ENCODE measurements at places on chromosomes 13 and 19.

DNA sequence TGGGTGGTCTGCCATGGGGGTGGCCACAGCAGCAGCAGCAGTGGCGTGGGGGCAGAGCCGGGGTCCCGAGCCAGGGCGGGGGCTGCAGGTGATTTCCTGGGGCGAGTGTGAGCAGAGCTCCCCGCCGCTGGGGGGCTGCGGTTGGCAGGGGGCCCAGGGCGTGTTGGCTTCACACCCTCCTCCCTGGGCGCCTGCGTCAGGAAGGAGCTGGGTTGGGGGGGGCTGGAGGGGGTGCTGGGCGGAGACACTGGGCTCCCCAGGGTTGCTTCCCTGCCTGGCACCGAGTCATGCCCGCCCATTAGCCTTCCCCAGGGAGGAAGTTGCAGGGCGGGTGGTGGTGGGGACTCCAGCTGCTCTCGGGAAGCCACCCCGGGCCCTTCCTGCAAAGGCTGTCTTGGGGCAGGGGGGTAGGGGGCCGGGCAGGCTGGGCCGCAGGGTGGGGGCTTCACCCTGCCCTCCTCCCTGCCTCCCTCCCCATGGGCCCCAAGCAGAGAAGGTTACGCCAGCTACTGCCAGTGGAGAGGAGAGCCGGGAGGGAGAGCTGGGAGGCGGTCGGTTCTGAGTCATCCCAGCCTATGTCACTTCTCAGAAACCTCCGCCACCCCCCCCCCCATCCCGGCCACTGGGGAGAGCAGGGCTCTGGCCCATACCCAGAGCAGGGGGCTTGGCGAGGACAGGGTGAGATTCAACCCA, 4.6 kb downstream of the MIDN start:
- DNase-seq, result peak; percentile 88

DNA sequence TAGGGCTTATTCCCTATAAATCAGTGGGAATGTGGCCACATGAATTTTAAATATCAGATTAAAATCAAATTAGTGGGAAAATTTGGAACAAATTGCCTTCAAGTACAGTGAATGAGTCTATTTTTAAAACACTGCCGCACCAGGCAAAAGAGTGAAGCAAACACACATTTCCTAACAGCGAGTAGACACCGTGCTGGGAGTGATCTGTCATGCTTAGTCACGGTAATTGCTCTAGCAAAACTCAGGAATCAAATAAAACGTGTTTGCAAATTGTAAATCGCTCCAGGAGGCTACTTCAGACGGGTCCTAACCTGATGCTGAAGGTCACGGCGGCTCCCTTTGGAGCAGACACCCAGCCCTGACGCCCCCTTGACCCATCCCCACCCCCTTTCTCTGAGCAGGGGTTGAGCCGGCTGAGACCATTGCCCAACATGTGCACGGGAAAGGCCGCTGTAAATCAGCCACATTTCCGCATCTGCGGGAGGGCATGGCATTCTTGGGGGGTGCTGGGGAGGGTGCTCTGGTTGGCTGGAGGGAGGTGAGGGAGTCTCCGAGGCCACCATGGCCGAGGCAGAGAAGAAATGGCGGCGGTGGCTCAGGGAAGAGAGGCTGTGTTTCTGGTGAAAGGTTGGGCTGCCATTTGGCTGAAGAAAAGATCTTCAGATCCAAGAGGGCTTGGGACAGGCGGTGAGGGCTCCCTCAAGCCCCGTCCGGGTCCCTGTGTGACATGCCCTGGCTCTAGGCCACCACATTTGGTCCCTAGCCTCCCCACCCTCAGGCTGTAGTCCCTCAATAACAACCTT, 8.9 kb downstream of the CEBPA start:
- DNase-seq, result no peak

DNA sequence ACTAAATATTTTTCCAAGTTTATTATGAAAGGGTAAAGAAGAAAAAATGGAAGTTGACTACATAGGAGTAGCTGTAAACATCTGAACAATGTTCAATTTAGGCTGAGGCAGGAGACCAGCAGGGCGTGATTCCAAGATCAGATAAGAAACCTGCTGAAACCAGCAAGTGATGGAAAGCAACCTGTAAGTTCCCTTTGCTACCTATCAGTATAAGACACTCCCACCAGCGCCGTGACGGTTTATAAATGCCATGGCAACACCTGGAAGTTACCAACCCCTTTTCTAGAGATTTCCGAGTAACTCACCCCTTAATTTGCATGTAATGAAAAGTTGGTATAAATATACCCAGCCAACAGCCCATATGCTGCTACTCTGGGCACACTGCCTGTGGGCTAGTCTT, 1.1 kb upstream of the ZNF45 start:
- no peak for DNase-seq

DNA sequence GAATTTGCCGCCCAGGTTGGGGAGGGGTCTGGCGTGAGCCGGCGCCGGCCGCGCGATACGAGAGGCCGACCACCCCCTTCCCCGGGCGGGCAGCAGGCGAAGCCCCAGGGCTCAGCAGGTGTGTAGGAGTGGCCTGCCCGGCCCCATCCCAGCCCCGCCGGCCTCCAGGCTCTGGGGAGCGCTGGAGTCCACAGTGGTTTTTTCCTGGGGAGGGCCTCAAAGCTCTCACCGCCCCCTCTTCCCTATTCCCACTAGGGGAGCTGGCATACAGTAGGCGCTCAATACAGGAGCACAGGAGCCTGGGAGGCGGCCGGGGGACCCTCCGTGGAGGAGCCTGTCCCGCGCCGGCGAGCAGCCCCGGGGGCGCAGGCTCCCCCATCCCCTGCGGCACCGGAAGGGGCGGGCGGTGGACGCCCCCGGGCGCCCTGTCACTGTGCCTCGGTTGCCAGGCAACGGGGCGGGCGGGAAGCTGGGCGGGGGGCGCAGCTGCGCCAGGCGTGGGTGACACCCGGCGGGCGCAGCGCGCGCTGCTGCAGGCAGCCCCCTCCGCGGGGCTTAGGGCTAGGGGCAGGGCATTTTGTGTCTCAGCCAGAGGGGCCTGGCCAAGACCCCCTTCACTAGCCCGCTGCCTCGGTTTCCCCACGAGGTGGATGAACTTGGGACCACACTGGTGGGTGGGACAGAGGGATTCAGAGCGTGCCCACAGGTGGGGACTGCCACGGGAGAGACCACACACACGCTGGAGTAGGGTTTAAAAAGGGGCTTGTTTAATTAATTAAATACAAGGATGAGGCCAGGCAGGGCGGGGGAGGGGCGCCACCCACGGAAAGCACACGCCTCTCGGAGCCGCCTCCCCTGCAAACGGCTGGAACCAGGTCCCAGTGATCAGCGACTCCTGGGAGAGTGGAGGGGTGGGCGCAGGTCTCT, 3.6 kb upstream of the REXO1 start:
- peak; percentile 68 for DNase-seq

Measured in activated naive CD8-positive, alpha-beta T cell treated with anti-CD3 and anti-CD28 coated beads, Interleukin-2, amount 50 U/mL, for 24 hours (primary cell).